AG04449 (cell line): ENCODE measurements at places on chromosomes 5 and 9.
A peak's percentile ranks its signal among the peaks of the same experiment; 100 is the strongest.

DNA sequence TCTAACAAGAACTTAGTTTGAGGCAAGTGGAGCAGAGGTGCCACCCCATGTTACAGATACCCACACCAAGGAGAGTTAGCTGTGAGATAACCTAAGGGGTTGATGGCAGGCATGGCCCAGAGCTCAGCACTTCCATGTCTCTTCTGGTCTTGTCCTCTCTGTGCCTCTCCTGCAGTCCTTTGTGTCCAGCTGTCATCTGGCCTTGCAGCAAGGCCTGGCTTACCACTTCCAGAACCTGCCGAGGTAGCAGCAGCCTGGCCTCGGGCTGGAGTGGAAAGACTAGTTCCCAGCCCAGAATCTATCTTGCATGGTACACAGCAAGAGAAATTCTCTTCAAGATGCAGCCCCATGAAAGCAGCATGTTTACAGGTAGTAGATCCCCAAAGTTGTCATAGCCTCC, 41.5 kb downstream of the PIP5K1B start:
- DNase-seq, result no peak

- no peak for DNase-seq
These were observed 5.6 kb downstream of the TPRN start for GRCh38 chr9:137194909-137195308.

DNA sequence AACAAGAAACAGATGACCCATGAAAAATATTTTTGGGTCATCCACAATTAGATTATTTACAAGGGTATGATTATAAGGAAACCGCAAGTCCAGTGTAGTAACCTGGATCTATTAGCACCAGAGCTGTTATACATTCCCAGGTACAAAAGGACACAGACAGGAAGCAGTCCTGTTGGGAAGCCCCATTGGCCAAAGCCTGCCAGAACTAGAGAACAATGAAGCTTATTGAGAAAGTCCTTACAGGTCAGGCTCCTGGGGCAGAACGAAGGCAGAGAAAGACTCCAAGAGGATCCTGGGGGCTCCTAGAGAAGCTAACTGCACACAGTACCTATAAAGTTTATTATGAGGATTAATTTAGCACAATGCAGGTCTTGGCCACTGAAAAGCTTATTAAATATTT, 169.9 kb downstream of the PARP8 start:
- DNase-seq, result no peak

DNA sequence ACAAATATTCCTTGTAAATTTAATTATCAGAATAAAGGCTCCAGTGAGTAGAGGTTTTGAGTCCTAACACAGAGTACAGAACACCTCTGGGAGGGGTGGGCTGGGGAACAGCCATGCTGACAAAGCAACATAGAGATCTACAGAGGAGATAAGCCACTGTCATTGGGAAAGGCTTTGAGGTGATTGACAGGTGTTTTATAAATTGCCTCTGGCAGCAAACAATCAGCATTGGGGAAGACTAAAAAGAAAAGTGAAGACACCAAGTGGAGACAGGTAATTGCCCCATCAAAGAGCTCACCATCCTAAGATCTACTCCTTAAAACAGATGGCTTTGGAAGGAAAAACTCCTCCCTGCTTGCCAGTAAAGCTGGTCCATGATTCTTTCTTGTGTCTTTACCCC, 189.7 kb upstream of the TLE4 start:
- DNase-seq, result no peak

DNA sequence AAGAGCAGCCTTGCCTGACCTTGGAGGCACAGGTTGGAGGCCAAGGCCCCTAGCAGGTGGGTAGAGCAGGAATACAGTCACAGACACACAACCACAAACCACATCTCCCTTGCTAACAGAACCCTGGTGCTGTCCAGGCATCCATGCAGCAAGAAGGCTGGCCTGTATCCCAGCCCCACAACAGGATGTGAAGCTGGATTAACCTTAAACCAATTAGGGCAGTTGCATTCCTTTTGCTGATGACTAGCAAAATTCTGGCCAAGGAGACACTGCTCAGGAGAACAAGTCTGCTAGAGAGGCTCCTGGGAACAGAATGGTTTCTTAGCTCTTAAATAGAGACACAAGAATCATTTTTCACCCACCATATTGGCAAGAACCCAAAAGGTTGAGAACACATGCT, 97.8 kb downstream of the C5orf15 start:
- DNase-seq, result peak; percentile 45

- DNase-seq, result no peak
These were observed 120.1 kb upstream of the PCA3 start for GRCh38 chr9:76644171-76644570.

- DNase-seq, result no peak
These were observed 45.2 kb upstream of the NEK6 start for GRCh38 chr9:124212381-124213050.

DNA sequence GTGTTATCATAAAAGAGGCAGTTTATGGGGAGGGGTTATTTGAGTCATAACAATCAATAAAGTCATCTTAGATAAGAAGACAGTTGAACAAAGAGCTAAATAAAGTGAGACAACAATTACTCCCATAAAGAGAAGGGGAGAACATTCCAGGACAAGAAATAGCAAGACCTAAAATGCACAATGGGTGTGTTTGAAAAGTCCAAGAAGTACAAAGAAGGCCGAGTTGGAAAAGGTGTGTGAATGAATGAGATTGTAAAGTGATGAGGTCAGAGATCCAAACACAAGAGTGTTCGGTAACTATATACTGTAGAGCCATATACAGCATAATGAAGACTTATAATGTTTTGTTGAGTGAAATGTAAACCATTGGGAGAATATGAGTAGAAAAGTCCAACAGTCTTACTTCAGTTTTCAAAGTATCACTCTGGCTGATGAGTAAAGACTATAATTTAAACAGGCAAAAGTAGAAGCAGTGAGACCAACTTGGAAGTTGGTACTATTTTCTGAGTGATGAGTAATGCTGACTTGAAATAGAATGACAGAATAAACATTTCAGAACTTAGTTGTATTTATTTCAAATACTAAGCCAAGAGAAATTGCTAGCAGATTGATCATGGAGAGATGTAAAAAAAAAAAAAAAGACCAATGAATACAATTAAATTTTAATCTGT, 868.7 kb upstream of the CDH9 start:
- DNase-seq, result no peak

DNA sequence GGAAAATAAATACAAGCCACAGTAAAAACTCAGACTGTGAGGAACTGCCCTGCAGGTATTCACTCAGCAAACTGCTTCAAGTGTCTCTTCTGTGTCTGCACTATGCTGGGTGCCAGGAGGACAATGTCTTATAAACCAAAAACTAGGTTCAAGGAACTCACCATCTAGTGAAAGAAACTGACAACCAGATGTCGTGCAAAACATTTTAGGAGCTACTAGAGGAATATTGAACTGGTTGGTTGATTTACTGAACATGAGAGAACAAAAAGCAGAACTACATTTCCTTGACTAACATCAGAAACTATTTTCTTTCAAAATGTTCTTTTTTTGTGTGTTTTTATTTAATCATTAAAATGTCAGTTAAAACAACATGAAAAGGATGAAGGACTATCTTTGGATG, 35.2 kb downstream of the ZNF366 start:
- no peak for DNase-seq

GRCh38 chr5:172561151-172561550, 79.9 kb upstream of the NEURL1B start:
- DNase-seq, result no peak

GRCh38 chr5:32511776-32512374, 67.3 kb upstream of the ZFR start:
- no peak for DNase-seq

DNA sequence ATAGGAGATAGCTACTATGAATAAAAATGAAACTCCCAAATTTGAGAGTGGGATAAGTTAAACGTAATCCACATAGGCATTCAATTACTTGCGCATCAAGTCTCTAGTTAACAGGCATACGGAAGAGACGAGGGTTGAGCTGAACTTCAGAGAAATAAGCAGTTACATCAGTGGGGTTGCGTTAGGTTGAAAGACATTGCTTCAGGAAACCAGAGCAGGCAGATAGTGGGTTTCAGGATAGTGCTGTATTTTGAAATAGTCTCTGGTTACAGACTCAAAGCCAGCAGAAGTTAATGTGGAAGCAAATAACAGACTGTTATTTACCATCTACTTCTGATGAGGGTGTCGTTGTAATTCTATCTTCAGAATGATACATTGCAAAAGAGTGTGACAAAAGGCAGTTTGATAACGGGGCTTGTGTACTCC, 533.4 kb downstream of the PDE4D start:
- no peak for DNase-seq

- no peak for DNase-seq
These were observed 48.2 kb downstream of the TGFBI start for GRCh38 chr5:136076881-136077445.

DNA sequence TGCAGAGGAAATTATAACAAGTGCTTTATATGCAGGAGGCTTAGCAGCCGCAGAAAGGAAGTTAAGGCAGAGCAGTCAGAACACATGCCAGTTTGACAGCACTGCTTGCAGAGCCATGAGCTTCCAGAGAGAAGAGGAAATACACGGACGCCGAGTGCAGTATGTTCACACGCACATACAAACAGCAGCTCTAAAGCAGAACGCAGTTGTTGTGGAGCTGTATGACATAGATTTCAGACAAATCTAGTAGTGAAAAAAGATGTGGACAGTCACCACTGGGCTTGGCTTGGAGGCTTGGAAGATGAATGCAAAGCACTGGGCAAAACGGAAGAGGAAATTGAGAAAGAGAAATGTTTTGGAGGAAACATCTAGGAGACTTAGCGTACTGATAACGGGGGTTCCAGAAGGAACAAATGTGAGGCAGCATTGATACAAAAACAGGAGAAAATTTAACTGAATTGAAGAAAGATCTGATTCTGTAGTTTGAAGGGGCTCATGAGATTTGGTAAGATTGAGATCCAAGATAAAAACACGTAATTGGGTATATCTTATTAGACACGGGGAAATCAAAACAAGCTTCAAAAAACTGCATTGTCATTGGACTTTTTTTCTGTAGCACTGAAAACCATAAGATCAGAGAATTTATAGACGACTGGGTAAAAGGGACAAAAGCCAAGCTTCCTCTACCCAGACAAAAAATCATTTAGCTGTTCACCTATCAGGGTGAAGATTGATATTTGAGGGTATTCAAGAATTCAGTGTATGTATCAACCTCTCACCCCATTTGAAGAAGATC, 19.6 kb upstream of the ROPN1L start:
- DNase-seq, result no peak

DNA sequence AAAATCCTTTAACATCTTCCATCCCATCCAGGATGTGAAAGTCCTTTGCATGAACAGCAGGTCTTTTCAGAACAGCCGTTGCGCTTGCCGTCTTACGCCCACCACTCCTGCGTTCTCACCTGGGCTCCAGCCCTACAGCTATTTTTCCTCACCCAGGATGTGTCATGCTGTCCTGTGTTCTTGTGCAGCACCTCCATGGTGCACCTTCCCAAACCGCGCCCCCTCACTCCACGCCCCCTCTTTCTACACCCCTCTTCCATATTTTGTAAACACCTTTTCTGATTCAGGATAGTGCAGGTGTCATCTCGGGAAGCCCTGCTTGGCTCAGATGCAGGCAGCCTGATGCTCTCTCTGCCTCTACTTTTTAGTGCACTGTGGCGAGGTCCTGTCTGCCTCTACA, 18.4 kb downstream of the CAMK4 start:
- no peak for DNase-seq

DNA sequence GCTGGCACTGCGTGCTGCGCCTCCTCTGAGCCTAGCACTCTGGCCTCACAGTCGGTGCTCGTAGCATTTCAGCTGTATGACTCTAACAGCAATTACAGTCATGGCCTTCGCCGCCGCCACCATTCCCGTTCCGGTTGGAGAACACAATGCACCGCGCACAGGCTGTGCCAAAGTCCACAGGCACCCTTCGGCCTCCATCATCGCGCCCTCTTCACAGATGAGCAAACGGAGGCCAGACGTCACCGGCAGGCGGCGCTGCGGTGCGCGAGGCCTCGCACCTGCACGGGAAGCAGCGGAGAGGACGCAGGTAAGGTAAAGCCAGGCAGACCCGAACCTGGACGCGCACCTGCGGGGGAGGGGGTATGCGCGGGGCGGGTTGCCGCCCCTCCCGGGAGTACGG, 128.9 kb downstream of the BARX1 start:
- DNase-seq, result no peak

GRCh38 chr5:50415912-50416311, 25.2 kb downstream of the EMB start:
- DNase-seq, result no peak

GRCh38 chr5:173547579-173547978, 68.9 kb downstream of the BOD1 start:
- no peak for DNase-seq

- no peak for DNase-seq
These were observed 13.6 kb downstream of the TMEM268 start for GRCh38 chr9:114624677-114625076.

- DNase-seq, result no peak
These were observed 45.9 kb upstream of the VPS13A start for GRCh38 chr9:77131399-77131798.

DNA sequence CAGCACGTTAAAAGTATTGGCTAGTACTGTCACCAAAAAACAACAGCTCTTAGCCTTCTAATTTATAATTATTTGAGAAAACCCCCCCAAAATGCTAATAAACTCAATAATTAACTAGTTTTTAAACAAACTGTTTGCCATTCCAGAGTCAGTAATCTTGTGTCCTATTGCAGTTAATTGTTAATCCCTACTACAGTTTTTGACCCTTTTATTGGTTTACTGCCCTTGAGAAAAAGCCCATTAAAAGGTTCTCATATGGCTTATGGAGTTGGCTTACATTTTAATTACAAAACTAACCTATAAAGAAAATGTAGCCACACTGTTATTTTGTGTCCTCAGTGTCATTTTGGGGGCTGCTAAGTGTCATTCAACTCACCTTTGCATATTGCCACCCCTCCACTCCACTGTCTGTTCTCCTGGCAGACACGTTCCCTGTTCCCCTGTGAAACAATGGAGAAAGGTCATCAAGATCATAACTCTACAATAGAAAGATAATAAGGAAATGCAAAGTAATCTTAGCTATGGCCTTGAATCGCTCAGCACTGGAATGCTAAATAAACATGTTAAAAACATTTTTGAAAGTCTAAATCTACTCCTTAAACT, 51.6 kb upstream of the TXNDC8 start:
- no peak for DNase-seq

DNA sequence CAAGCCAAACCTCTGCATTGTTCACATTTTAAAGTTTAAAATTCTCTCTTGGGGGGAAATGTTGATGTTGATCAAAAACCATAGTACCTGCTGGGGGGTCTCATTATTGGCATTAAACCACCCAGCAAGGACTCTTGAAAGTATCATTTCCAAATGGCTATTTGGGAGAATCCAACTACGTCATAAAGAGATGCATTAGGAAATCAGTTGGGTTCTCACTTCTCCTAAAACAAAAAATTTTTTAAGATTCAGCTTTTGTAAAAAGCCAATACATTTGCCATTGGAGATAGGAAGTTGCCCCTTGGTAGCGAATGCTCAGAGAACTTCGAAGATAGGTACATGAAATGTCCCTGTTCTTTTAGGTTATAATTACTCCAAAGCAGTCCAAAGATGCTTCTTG, 96.4 kb downstream of the GNAQ start:
- no peak for DNase-seq

DNA sequence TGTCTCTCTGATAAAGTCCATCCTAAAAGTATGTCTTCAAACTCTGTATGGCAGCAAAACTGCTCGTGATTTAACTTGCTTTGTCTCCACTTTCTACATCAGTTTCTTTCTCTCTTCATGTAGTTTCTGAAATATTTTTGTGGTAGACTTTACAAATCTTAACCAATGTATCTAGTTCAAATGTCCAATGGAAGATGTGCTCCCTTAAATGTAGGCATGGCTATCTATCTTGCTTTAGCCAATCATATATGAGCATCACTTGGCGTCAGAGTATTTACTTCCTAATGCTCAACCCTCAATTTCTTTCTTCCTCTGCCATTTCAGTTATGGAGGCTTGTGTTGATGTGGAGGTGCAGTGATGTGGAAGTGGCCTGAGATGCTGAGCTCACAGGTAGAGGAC, 206.1 kb upstream of the ZNF608 start:
- no peak for DNase-seq
